ENCODE measurements at places on chromosomes 1 and 21.

DNA sequence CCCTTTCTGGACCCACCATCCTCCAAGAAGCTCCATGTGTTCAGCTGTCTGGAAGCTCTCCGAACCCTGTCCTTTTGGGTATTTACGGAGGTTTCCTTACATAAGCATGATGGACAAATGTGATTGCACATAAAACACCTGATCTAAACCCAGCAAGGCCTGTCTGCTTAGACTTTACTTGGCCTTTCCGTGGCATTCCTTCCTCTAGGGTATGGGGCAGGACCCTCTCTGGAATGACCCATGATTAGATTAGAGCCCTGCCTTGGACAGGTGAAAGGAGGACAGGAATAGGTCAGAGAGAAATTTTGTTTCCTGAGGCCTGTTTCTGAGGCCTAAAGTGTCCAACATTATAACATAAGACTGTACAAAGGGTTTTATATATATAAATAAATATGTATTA, 16.9 kb downstream of the PTPRU start:
- no peak for DNase-seq

- no peak for DNase-seq
These were observed 108.4 kb downstream of the NEK7 start for GRCh38 chr1:198265073-198265661.

- no peak for DNase-seq
These were observed 35.2 kb downstream of the CCN1 start for GRCh38 chr1:85615586-85616363.

DNA sequence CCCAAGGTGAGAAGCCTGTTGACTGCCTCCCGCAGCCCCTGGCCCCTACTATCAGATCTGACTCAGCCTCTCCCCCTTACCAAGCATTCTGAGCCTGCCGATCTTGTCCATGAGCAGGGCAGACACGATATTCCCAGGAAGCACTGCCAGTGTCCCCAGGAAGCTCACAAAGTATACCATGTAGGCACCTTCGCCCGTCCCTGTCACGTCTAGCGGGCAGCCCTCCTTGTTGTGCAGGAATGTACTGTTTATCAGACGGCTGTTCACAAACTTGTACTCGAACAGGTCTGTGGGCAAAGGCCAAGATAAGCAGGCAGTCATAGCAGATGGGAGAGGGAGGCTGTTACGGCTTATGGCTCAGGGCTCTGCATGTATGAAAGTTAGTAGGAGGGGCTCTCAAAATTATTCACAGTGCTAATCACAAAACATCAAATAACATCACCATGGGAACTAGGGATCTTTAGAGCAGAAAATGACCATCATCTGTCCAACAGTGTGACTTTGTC, 7.3 kb downstream of the BOLA1 start:
- no peak for DNase-seq

Data from anterior cingulate cortex (tissue), 58 donors.